ENCODE measurements at places on chromosomes 2 and 18. TPM values are rescaled to one million over a fixed set of nuclear protein-coding genes. Genes with fewer than 3 reads are reported as not detected.

Gene NCKAP5
- not detected for polyA plus RNA-seq

Gene IL18RAP
- polyA plus RNA-seq, result 14.2 TPM

Gene NPHP1
- polyA plus RNA-seq, result 1.0 TPM

Gene TDRD15
- polyA plus RNA-seq, result 0.05 TPM

GRCh38 chr2:184444623-184445223 lies 153.6 kb upstream of the ZNF804A start:
- DNase-seq, result no peak

DNA sequence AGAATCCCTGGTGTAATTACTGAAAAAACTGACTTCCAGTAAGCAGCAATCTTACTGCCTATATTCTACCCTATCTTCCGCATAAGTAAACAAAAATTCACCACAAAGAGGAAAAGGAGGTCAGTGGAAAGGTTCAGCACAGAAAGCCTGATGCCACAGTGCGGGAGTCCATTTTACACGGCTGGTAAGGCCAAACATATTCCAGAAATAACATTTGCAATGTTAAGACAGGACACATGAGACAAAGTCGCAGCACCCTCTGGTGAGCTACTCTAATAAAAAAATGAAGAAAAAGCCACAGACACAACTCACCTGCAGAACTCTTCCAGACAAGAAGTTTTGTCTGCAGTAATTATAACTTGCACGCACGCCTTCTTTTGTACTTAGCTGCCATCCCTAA lies 40.6 kb downstream of the GEMIN6 start:
- DNase-seq, result no peak

- no peak for DNase-seq
These were observed 12.6 kb upstream of the ICA1L start for GRCh38 chr2:202883987-202884675.

DNA sequence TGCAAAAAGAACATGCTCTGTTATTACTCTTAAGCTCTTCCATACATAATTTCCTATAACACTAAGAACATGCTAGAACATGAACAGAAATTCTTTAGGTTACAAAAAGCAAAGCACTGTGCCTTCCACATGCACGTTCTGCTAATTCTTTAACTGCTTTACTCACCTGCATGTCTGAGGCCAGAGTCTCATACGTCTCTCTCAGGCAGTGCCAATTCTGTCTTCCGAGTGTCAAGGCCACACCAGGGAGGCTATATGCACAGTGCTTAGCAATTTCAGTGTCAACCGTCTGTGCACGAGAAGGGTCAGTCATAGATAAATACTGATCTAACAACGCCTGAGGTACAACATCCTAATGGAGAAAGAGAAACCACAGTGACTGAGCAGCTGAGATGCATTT lies 55.1 kb downstream of the PPP4R1 start:
- DNase-seq, result no peak

DNA sequence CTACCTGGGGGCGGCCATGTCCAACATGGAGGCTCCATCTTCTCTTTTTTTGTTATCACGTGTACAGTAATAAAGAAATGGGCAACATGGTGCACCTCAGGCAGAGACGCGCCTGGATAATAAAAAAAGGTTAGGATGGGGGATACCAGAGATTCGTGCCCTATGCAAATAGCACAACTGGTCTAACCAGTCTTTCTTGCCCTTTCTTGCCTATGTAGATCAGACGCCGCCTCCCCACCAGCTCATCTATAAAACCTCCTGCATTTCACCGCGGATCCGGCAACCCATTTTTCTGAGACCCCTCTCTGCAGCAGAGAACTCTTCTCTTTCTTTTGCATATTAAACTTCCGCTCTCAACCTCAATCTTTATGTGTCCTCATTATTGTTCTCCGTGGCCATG lies 68.7 kb downstream of the MYL12B start:
- DNase-seq, result no peak

DNA sequence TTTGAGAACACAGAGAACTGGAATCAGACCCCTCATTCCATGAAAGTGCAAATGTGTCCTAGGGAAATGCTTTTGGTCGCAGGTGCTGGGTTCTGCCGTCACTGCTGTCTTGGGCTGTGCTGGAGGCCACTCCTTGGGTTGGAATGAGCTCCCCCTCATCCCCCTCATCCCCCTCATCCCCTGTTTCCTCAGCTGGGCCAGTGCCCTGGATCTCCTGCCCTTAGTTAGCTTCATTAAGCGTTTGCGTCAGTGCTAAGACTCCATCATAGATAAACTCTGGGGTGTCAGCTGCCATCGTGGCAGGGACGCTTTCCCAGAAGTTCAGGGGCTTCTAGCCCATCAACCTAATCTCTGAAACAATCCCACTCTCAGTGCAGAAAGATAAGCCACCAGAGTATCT lies 97.1 kb upstream of the ZNF516 start:
- no peak for DNase-seq

DNA sequence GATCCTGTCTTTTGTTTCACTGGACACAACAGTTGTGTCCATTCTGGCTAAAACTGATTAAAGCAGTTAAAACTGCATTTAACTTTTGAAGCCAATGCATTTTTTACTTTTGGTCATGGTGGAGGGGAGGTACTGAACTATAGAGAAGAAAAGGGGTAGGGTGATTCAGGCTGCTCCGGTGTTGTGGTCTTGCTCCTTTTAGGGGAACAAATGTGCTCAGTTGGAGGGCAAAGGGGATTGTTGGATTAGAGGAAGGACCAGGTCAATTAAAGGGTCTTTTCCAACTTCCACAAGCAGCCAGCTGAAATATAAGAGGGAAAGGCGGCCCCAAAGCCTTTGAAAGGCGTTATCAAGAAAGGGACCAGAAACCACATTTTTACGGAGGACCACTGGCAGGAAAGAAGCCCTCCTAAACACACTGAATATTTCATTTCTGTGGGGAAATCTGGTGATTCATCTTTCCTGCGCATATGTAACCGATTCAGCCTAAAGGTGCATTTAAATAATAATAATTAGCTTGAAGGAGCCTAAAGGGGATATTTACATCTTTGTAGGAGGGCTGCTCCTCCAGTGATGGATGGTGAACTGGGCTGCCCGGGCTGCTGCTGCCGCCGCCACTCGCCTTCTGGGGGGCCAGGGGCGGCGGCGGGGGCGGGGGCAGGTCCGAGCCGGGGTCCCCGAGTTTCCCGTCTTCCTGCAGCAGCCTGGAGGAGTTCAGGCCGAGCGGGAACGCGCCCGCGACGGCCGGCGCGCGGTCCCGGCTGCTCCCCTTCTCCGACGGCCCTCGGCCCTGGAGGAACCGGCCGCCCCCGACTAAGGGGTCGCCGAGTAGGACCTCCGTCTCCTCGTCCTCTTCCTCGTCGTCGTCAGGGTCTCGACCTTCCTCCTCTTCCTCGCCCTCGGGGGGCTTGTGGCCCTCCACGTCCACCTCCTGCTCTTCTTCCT lies 5.2 kb downstream of the SKOR2 start:
- DNase-seq, result no peak
